ENCODE measurements at places on chromosomes 3 and 15.
A peak's percentile ranks its signal among the peaks of the same experiment; 100 is the strongest.

- DNase-seq = no peak
These were observed 18.9 kb downstream of the GBE1 start for GRCh38 chr3:81742581-81742980.

DNA sequence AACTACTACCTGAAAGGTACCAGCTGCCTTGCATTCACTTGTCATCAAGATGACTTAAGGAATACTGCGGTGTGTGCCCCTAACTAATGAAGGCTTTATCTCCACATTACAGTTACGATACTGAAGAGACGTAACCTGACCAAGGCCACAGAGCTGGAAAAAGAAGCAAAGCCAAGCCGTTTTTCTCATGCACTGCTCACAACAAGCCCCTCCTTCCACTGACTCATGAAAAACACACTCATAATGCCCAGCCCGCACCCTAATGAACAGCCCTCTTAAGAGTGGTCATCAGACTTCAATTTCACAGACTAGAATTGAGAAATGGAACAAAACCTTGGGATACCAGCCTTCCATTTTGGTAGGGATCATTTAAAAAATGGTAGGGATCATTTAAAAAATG lies 11.6 kb downstream of the PSMD6 start:
- DNase-seq = no peak

DNA sequence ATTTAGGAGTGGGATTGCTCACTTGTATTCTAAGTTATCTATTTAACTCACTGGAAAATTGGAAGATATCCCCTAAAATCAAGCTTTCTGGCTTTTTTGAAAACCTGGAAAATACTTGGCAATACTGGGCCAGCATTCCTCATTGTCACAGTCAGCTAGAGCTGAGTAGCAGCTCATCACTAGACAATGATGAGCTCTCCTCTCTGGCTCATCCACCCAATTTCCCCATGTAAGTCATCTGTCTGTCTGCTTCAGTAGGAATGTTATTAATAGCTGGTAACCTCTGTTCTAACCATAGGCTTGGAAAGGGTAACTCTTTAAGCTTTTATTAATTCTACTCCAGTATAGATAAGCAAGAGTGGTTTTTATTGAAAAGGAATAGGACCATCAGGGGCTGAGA lies 39.7 kb upstream of the PIK3R4 start:
- DNase-seq = no peak

GRCh38 chr3:72031581-72031980 lies 246.6 kb upstream of the PROK2 start:
- no peak for DNase-seq

GRCh38 chr3:105876780-105877327 lies 8.0 kb upstream of the CBLB start:
- DNase-seq = no peak

DNA sequence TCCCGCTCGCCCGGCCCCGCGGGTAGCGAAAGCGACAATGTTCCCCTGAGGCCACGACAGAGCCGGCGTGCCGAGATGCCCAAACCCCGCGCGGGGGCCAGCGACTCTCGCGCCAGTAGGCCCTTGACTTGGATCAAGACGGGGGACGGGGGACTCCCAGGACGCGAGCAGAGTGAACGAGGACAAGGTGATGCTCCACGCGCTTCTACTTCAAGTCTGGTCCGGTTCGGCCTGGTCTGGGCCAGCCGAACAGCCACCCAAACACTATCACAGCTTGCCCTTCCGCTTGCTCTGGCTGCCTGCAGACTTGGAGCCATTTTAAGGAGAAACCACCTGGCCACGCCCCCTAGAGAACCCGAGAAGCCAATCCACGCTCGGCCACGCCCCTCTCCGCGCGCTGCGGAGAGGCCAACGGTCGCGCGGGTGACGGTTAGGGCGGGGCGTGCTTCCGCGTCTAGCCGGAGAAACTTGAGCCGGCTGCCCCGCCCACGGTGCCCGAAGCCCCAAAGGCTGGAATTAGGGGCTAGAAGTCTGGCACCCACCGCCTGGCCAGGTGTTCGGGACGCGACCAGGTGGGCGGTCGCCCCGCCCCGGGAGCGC lies 608 bp upstream of the NDUFAF3 start:
- DNase-seq = peak; percentile 98

DNA sequence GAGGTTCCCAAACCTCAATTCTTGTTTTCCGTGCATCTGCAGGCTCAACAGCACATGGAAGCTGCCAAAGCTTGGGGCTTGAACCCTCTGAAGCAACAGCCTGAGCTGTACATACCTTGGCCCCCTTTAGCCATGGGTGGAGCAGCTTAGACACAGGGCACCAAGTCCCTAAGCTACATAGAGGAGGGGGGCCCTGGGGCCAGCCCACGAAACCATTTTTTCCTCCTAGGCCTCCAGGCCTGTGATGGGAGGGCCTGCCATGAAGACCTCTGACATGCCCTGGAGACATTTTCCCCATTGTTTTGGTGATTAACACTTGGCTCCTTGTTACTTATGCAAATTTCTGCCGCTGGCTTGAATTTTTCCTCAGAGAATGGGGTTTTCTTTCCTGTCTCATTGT lies 24.6 kb downstream of the SRP14 start:
- DNase-seq = no peak

DNA sequence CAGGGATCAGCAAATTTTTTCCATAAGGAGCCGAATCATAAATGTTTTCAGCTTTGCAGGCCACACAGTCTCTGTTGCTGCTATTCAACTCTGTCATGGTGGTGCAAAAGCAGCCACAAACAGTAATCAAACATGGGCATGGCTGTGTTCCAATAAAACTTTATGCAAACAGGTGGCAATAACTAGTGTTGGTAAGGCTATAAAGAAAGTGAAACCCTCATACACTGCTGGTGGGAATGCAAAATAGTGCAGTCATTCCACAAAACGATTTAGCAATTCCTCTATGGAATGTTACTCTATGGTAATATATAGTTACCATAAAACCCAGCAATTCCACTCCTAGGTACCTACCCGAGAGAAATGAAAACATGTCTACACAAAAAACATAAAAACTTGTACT lies 14.0 kb upstream of the MRPS25 start:
- no peak for DNase-seq

DNA sequence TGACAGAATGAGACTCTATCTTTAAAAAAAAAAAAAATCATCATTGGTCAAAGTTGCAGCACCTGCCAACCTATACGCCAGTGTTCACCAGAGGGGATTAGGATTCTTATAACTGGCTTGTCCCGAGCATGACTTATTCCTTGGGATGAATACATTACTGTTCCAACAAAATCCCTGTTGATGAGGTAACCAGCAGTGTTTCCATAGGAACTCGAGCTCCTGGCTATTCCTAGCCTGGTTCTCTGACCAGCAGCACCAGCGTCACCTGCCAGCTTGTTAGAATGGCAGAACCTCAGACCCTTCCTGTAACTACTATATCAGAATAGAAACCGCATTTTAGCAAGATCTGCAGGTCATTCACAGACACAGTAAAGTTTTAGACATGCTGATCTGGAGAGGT lies 364.4 kb downstream of the PTPRG start:
- DNase-seq = no peak

- no peak for DNase-seq
These were observed 579.4 kb upstream of the TBL1XR1 start for GRCh38 chr3:177776661-177777101.

- no peak for DNase-seq
These were observed 475.2 kb upstream of the TGFBR2 start for GRCh38 chr3:30131191-30131590.

GRCh38 chr3:194999491-194999890 lies 271.5 kb downstream of the XXYLT1 start:
- DNase-seq = no peak

- no peak for DNase-seq
These were observed 571 bp downstream of the ACAD9 start for GRCh38 chr3:128879991-128880390.

- no peak for DNase-seq
These were observed 79.6 kb downstream of the IGF2BP2 start for GRCh38 chr3:185744997-185745843.

DNA sequence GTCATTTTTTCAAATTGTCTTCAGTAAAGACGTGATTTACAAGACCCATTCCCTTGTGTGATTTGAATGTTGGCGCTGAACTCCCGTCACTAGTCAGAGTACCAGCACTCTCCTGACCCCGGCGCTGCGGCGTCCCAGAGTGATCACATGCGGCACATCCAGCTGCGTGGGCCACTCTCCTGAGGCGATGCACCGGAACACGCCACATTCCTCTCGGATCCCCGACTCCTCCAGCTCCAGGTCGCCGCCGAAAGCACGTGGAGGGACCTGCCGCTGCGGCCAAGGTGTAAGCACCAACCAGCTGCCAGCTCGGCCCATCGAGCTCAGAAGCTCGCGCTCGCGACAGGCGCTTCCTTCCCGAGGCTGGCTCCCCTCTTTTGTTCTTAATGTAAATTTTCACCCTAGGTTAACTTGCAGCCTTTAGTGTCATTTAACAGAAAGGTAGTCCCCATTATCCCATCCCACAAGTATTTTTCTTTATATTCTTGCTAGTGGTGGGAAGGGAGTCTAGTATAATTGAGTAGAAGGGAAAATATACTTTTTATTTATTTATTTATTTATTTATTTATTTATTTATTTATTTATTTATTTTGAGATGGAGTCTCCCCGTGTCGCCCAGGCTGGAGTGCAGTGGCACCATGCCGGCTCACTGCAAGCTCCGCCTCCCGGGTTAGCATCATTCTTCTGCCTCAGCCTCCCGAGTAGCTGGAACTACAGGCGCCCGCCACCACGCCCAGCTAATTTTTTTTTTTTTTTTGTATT lies 61.7 kb upstream of the VGLL3 start:
- no peak for DNase-seq

- DNase-seq = no peak
These were observed 203.5 kb downstream of the UBE2E2 start for GRCh38 chr3:23406601-23407000.

GRCh38 chr3:35908366-35909232 lies 269.3 kb downstream of the ARPP21 start:
- DNase-seq = peak; percentile 15

DNA sequence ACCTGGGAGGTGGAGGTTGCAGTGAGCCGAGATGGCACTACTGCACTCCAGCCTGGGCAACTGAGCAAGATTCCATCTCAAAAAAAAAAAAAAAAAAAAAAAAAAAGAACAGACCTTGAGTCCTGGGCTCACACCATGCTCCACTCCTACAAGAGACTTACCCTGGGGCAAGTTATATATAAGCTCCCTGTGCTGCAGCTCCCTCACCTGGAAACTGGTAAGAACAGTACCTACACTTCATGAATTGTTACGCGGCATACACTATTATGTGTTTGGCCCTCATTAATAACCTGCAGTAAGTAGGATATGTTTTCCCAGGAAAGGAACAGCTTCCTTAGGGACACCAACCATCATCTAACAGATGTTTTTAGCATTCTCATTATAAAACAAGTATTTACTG lies 119.6 kb downstream of the FMN1 start:
- DNase-seq = no peak

GRCh38 chr3:117184574-117184973 lies 475.0 kb downstream of the TUSC7 start:
- DNase-seq = no peak

GRCh38 chr3:172258624-172259023 lies 189.6 kb downstream of the GHSR start:
- DNase-seq = no peak

DNA sequence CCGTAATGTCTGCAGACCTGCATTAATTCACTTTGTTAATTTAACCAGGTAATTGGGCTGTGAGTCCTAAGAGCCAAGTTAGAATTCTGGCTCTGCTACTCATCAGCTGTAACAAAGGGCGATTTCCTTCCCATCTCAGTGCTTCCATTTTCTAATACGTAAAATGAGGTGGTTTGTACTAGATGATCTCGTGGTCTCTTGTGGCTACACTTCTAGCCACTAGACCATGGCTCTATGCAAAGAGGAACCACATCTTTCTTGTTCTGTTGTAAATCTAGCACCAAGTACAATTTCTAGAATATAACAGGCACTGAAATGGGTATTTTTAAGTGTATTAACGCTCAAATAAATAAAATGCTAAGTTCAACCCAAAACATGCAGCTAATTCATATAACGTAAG lies 174.4 kb upstream of the THBS1 start:
- no peak for DNase-seq

DNA sequence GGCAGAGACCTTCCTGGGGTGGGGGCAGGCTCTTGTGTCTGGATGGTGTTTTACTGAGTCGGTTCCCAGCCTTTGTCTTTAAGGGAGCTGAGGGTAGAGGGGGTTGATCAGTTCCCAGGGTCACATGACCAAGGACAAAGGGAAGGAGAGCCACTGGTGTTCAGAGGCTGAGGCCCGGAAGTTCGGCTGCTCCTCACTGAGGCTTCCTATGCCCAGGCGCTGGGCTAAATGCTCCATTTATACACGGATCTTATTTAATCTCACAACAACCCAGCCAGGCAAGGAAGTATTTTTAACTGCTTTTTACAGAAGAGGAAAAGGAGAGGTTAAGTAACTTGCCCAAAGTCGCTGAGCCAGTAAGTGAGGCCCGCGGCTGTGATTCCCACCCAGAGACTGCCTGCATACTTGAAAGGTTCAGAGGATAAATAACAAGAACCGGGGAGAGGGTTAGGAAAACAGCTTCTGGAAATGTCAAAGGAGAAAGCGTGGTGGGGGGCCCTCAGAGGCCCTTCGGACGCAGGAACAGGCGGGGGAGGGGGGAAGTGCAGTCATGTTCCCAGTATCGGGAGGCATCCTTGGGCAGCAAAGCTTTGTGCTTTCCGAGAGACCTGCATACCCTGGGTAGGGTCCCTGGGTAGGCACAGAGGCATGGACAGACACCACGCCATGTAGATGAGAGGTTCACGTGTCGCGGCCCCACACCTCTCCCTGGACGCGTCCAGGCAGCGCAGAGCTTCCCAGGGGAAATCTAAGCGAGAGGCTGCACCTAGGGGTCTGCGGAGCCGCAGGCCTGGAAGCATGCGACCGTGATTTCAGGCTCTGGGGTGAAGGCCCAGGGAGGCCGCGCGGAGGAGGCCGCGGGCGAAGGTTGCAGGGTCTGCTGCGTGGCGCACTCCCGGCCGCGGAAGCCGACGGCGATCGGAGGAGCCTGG lies 21.3 kb downstream of the EPHB3 start:
- DNase-seq = no peak

- no peak for DNase-seq
These were observed 109.1 kb upstream of the DLG1 start for GRCh38 chr3:197407526-197407925.

DNA sequence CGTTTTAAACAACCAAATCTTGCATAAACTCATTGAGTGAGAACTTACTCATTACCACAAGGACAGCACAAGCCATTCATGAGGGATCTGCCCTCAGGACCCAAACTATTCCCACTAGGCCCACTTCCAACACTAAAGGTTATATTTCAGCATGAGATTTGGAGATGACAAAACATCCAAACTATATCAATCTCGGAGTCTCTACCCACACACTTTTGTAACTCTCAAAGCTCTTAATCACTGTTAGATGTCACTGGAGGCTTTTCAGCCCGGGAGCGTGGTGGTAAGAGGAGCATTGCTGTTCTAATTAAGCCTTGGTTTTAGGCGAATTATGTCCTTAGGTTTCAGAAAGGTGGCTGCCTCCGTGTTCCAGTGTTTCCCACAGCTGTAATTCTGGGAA lies 86.3 kb downstream of the CNTN6 start:
- no peak for DNase-seq

DNA sequence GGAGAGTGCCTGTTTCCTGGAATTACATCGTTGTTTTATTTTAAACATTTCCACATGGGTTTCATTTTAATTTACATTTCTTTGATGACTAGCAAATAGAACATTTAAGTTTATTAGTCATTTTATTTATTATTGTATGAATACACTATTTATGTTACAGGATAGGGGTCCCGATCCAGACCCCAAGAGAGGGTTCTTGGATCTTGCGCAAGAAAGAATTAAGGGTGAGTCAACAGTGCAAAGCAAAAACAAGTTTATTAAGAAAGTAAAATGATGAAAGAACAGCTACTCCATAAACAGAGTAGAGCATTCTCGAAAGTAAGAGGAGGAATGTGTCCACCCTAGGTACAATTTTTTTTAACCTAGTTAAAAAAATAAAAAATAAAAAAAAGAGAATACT lies 539.5 kb downstream of the NAALADL2 start:
- DNase-seq = no peak
